Stimulated activated CD4-positive, alpha-beta T cell treated with anti-CD3 and anti-CD28 coated beads, TNF-alpha, amount 100 ng/mL, for 48 hours (primary cell): ENCODE measurements at places on chromosomes 7 and 10.
A peak's percentile ranks its signal among the peaks of the same experiment; 100 is the strongest.

- no peak for DNase-seq
Measured at GRCh38 chr7:141738592-141739013, 445 bp downstream of the SSBP1 start.

GRCh38 chr7:64997927-64998391 lies 7.1 kb upstream of the ZNF117 start:
- DNase-seq = no peak

DNA sequence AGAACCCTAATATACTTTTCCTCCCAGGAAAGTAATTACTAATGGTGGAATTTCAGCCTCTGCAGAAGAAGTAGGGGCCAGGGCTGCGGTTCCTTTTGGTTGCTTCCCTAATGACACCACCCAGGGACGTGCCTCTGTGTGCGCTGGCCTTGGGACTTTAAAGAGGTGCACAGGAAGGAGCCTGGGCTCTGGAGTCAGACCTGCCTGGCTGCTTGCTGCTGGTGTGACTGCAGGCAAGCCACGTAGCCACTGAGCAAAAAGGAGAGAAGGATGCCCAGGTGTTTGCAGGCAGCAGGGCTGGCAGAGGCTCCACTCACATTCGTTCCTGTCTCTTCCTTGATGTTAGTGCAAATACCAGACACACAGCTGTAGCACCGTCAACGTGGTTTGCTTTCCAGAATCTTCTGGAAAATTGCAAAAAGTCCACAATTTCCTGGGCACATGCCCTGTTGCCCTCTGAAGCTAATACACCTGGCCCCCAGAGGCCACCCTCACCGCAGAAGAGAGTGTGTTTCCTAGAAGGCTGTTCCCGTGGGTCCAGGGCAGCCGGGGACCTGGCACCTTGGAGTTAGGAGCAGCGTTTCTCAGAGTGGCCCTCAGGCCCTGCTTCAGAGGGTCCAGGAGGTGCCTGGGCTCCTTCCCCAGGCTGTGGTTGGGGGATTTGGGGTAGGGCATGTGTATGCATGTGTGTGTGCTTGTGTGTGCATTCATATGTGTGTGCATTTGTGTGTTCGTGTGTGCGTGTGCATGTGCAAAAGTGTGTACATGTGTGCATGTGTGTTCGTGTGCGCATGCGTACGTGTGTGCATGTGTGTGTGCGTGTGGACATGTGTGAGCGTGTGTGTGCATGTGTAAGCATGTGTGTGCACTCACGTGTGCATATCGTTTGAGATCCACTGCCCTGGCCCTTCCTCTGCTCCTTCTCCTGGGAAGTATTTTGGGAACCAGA lies 12.8 kb upstream of the PRKAG2 start:
- no peak for DNase-seq

GRCh38 chr7:389911-390601 lies 100.1 kb downstream of the FOXL3 start:
- DNase-seq = no peak

DNA sequence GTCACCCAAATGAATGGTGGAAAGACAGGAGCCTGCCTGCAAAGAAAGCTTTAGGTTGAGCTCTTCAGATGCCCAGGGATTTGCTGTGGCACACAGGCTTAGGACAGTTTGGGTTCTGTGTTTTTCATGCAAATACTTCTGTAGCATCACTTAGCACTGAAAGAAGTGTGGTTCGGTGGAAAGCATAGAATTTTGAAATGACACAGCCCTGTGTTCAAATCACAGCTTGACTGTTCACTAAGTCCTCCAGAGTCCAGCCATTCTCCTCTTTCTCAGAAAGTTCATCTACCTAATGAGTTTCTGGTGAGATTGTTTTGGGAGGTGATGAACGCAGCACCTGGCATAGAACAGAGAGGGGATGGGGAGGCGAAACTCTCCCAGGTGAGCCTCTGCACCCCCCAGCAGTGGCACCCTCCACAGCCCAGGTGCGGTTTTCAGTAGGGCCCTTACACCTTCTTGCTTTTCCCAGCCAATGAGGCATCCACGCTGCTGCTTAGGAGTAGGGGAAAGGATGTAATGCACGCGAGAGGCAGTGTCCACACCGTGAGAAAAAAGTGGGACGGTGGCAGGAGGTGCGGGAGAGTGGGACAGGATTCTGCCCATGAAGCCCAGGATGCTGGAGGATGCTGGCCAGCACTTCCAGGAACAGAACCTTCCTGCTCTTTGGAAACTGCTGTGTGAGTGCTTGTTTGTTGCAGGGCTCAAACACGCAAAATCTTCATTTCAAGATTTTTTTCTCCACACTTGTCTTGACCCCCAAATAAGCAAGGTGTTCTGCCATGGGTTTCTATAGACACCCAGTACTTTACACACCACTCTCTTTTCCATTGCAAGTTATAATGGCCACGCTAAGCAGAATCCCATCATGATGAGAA lies 11.6 kb downstream of the EN2 start:
- DNase-seq = no peak

- no peak for DNase-seq
Measured at GRCh38 chr7:24827589-24827988, 70.3 kb upstream of the GSDME start.

GRCh38 chr7:127897704-127898454 lies 133.4 kb downstream of the LRRC4 start:
- DNase-seq = peak; percentile 36

GRCh38 chr10:21398563-21399231 lies 126.8 kb downstream of the SKIDA1 start:
- no peak for DNase-seq

DNA sequence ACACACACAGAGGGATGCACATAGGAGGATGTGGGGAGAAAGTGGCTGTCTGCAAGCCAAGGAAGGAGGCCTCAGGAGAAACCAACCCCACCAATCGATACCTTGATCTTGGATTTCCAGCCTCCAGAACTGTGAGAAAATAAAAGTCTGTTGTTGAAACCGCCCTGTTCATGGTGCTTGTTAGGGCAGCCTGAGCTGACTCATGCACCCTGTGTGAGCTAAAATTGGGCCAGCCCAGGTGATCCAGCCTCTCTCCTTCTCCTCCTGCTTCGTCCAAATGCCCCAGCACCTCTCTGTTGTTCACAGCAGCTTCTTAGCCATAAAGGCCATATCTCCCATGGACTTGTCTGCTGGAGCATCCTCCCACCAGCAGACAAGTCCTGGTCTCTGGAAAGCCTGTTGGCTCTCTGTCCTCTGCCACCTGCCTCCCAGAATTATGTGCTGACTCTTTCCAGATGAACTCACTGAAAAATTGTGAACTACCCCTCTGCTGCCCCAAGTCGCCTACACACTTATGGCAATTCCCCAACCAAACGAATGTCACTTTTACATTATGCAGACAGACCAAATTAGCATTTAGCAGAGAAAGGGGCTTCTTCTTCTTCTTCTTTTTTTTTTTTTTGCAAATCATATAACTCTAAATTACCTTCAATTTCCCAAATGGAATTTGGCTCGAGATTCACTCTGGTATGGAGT lies 30.2 kb upstream of the CARD11 start:
- DNase-seq = no peak

- DNase-seq = no peak
Measured at GRCh38 chr7:98982686-98983085, 104.4 kb downstream of the TRRAP start.

DNA sequence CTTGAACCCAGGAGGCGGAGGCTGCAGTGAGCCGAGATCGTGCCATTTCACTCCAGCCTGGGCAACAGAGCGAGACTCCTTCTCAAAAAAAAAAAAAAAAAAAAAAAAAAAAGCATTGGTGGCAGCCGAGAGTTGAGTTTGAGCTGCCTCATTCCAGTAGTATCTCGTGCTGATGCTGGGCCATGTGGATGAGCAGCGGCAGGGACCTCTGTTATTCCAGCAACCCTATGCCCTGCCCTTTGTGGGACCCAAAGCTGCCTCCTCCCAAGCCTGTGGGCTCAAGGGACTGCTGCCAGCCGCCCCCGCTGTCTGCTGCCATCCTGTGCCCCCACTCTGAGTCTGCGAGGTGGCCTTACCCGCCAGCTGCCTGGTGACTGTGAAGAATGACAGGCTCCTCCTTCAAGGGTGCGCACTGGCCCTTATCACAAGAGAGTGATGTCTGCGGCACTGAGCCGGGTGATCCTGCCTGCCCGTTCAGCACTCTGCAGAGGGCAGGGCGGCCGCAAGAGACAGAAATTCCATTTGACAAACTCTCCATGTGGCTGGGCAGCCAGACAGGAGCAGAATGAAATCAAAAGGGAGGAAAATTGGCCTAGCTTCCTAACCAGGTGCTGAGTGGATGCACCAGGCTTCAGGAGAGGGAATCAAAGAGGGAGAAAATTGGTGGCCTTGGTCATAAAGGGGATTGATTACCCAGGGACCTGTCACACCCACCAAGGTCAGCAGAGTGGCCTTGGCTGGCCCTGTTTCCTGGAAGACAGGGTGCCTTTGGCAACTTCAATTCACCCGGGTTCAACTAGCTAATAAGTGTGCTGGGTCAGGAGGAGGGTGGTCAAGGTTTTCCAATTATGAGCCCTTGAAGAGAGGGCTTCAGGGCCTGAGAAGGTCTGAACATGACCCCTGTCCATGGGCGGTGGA lies 65.3 kb upstream of the ZMIZ1 start:
- DNase-seq = no peak

- DNase-seq = no peak
Measured at GRCh38 chr7:32204361-32205018, 134.3 kb upstream of the PDE1C start.

- DNase-seq = no peak
Measured at GRCh38 chr7:2011266-2012043, 221.3 kb downstream of the MAD1L1 start.
